ENCODE measurements at places on chromosomes 1 and 21.

- peak; percentile 26 for DNase-seq
Observed at GRCh38 chr1:241848686-241849344, 811 bp downstream of the EXO1 start.

- DNase-seq = no peak
Observed at GRCh38 chr21:41359286-41359685, 2.5 kb upstream of the MX2 start.

DNA sequence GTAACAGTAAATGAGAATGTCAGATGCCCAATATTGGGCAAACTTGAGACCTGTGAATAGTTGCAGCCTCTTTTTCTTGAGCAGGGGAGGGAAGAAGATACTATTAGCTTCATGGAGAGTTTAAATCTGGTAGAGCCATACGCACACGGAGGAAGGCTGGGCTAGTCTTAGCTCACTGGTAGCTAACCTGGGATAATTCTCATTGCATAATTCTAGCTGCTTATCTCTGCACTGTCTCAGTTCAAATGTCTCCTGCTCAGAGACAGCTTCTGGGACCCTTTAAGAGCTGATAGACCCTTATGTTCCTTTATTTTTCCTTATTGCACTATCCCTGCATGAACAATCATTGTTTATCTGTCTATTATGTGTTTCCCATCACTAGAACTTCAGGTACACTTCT, 8.4 kb downstream of the C1orf87 start:
- DNase-seq = no peak

DNA sequence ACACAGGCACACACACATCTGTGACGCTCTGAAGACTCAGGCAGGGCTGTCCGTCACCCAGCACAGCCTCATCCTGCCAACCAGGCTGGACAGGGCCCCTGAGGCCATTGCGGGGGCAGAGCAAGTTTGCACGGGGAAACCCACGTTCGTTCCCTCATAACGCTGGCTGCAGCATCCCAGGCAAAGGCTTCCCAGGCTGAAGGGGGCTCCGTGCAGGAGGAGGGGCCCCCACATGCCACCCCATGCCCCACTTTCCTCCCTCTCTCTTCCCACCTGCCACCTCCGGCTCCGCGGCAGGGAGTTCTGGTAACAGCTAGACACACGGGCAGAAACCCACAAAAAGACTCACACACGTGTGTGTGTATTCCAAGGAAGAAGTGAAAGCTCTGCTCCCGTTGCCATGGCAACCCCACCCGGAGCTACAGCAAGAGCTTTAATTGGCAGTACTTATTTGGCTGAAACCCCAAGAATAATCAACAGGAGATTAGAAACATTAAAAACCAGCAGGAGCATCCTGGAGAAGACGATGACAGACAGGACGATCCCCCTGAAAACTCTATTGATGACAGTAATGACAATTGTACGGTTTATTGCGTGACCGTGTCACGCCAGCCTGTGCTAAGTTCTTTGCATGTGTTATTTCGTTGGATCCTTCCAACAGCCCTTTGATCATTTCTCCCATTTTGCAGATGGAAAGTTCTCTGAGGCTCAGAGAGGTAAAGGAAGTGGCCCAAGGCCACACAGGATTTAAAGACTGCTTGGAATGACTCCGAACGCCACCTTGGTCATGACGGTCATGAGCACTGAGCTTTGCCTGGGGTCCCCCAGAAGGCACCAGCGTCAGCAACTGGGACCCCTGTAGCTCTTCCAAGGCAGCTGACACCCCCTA, 247.1 kb downstream of the NPHP4 start:
- DNase-seq = no peak

- no peak for DNase-seq
Observed at GRCh38 chr1:185432948-185433347, 115.9 kb upstream of the IVNS1ABP start.

GRCh38 chr1:104266612-104267011, 516.9 kb downstream of the AMY1C start:
- no peak for DNase-seq

DNA sequence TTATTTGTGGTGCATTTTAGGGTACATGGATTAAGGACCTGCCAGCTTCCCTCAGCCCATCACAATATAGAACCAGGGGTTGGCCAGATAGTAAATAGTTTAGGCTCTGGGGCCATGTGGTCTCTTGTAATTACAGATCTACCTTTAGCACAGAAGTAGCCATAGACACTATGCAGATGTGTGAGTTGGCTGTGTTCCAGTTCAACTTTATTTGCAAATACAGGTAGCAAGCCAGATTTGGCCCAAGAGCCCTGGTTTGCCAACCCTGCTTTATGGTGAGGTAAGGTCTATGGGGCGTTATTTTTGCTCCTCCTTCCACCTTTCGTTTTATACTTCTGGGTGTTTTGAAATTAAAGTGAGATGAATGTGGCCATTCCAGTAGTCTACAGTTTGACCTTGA, 48.7 kb downstream of the MRPS6 start:
- no peak for DNase-seq

Data from GM12865 (cell line).